ENCODE measurements at places on chromosomes 2 and 18.

- DNase-seq: no peak
Observed at GRCh38 chr2:240426845-240427721, 8.4 kb upstream of the GPC1 start.

GRCh38 chr2:33023728-33024500, 77.2 kb downstream of the LTBP1 start:
- DNase-seq: no peak

GRCh38 chr2:86821306-86821705, 30.6 kb upstream of the CD8A start:
- DNase-seq: no peak

DNA sequence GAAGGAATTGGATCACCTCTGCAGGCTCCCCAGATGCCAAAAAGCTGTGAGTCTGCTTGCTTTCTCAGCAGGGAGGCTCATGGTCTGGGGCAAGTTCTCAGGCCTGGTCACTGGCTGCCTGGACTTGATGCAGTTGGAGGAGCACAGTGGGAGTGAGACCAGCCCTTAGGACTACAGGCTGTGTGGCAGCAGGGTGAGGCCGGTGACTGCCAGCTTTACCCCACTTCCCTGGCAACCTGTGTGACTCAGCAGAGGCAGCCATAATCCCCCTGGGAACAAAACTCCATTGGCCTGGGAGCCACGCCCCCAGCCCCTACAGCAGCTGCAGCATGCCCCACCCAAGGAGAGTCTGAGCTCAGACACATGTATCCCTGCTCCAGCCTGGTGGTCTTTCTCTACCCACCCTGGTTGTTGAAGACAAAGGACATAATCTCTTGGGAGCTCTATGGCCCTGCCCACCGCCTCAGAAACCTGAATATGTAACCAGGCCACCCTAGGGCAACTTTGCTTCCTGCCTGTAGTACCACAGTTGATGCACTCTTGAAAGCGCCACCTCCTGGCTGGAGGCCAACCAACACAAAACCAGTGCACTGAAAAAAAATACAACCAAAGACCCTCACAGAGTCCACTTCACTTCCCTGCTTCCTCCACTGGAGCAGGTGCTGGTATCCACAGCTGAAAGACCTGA, 106.8 kb upstream of the SPATS2L start:
- no peak for DNase-seq

DNA sequence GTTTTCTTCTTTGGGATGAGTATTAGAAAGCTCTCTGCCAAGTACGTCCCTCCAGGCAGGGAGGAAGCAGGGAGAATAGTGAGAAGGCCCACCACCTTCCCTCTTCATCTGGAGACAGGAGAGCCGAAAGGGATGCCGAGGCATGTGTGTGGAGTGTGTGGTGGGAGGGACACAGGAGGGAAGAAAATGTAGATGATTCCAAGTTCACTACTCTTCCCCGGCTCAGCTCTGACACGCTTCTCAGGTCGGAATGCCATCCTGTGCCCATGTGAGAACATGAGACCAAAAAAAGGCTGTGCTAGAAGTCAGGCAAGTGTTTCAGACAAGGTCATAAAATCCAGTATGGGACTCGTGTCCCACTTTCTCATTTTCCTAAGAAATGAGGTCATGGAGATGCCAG, 47.4 kb downstream of the GYPC start:
- DNase-seq: no peak

- DNase-seq: no peak
Observed at GRCh38 chr2:241966647-241967466, 97.3 kb downstream of the RTP5 start.

- no peak for DNase-seq
Observed at GRCh38 chr2:43714164-43714563, 37.9 kb upstream of the C1GALT1C1L start.

- DNase-seq: peak; percentile 1
Observed at GRCh38 chr2:239149501-239149900, 251.3 kb downstream of the HDAC4 start.

DNA sequence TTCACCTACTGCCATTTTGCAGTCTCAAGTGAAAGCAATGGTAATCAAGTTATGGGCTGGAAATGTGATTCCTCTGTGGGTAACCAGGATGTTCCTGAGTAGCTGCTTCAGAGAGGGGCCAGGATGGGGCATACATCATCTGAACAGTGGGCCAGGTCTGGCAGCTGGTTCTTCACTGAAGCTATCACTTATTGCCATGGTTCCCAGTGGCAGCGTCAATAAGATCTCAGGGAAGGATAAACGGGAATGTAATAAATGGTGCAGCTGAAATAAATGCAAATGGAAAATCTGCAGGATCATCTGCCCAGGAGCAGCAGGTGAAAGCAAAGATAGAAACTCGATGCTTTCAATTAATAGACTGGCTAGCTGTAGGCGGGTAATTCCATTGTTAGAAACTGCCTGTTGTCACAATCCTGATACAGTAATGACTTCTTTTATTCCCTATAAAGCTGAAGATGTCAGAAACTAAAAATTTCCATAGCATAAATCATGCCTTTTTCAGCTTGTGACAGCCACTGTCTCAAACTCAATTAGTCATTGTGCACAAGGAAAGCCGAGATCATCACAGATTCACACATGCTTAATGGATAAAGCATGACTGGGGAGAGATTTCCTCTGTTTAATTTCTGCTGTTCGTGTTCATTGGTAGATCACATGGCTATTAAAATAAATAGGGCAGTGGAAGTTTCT, 56.2 kb upstream of the CCDC85A start:
- no peak for DNase-seq

GRCh38 chr18:6929370-6930102, 188.1 kb downstream of the LAMA1 start:
- DNase-seq: no peak

DNA sequence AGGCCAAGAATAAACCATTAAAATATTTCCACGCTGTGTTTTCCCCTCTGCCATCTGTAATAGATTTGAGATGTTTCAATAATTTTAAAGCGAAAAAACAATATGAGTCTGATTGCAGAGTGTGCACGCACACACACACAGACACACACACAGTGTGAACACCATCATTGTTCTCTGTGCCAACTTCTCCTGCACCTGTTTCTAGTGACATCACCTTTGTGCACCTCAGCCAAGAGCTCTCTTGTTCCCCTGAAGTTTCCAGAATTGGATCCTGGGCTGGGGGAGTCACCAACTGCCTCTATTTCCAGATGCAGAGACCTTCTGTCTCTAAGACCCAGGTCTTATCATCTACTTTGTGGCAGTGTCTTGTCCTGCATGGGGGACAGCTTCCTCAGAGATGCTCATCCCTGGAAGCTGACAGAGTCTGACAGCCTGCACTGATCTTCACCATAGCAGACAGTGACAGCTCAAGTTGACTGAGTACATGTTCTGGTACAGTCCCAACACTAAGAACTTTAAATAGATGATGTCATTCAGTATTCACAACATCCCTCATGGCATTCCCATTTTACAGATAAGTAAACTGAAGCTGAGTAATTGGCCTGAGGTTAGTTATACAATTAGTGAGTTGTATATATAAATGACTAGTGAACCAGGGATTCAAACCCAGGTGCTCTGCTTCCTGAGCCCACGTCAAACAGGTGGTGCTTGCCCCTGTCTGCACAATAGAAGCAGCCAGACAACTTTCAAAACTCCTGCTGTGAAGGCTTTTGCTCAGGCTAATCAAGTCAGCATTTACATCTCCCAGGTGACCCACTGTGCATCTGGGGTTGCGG, 39.4 kb downstream of the ACOXL start:
- DNase-seq: no peak

- DNase-seq: no peak
Observed at GRCh38 chr2:101546376-101547058, 71.6 kb upstream of the RFX8 start.

DNA sequence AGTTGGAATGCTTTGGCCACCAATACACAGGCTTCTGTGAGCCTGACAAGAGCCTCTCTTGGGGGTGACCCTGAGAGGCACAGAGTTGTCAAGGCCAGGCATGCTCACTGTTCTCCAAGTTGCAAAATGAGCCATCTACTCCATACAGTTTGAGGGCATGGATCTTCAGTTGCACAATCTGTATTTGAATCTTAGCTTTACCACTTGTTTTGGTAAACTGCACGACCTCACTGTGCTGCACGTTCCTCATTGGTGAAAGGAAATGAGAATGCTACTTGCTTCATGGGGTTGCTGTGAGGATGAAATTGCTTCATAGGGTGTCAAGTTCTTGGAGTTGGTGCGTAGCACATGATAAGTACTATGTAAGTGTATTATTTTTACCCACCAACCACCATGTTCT, 12.0 kb upstream of the HAAO start:
- DNase-seq: no peak

- no peak for DNase-seq
Observed at GRCh38 chr2:239361311-239361642, 39.5 kb downstream of the HDAC4 start.

- DNase-seq: no peak
Observed at GRCh38 chr18:58716060-58716756, 44.9 kb downstream of the MALT1 start.

- DNase-seq: peak; percentile 42
Observed at GRCh38 chr2:235045336-235045972, 93.6 kb downstream of the SH3BP4 start.

GRCh38 chr2:231373786-231374349, 21.6 kb upstream of the B3GNT7 start:
- DNase-seq: no peak

- no peak for DNase-seq
Observed at GRCh38 chr2:217035967-217036366, 176.1 kb upstream of the TNP1 start.

DNA sequence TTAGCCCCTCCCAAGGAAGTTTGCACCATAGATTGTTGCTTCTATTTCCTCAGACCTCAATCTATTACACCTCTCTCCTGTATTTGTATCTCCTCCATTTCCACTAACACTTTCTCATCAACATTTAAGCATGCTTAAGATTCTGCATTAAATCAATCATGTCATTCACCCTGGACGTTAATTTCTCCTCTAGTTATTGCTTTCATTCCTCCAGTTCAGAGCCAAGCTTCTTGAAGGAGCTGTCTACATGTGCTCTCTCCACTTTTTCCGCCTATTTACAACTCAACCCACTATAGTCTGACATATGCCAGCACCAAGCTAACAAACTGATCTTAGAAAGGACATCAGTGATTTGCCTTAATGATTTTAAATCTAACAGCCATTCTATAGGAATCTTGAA, 99.5 kb downstream of the OLA1 start:
- no peak for DNase-seq

- DNase-seq: no peak
Observed at GRCh38 chr2:68684197-68684596, 40.8 kb downstream of the PROKR1 start.

DNA sequence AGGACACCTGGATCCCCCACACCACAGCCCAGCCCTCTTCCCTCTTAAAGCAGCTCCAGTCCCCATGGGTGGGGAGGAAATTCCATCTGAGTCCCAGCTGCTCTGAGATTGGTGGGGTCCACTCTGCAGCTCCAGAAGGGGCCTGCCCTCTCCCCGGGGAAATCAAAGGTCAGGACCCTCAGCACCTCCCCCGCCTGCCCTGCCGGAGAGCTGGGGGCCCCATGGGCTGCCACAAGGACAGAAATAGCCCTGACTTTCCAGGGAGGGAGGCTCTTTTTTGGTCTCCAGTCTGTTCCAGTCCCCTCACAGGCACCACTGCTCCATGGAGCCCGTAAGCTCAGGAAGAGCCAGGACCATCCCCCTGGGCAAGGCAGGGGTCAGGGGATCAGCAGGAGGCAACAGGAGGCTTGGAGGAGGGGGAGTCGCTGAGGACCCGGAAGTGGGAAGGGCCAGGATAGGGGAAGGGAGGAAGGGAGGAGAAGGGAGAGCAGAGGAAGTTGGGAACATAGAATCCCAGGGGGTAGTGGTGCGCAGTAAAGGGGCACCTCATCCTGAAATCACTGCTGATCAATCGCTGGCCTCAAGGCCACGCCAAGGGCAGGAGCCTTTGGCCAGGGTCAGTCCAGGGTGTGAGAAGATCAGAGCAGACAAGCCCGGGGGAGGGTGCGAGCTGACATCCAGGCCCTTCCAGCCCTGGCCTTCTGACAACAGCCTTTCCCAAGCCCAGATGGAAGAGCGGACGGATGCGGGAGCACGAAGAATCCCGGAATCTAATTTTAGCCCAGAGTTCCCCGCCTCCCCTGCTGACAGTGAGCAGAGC, 7.6 kb downstream of the ADRA2B start:
- peak; percentile 5 for DNase-seq

DNA sequence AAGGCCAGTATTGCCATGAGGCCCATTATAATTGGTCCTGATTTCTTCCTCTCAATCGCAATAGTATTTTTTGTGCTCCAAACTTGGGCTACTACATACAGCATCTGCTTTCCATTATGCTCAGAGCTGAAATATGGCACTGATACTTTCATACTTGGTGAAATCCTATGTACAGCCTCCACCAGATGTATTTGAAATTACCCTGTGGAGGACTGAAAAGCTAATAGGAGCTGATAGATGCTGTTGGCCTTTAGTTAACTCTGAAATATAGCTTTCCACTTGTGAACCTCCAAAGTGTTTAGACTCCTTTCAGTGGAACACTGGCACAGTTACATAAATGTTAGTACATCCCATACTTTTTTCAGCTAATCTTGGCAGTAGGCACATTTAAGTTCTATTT, 205.7 kb downstream of the NEDD4L start:
- no peak for DNase-seq

DNA sequence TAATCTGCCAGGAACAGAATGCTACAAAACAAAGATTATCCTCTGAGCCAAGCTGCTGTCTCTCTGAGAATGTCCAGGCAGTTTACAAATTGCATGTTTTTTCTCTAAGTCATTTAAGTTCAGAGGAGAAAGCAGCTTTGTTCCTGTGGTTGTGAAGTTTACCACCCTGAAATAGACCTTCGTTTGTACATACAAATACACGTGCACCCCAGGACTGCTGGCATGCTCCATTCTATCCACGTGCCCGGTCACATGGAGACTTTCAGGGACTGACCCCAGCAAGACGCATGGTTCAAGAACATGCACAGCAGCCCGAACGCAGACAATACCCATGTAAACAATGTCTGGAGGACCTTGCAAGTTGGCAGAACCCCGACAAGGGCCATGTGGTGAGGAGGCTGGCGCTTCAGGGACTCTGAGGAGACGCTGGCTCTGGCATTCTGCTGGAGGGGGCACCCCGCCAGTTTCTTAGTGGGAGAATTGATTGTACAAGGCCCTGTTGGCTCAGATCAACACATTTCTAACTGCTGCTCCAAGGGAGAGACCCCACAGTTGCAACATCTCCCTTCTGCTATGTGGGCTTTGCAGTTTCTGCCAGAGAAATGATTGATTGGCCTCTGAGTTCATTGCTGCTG, 33.3 kb downstream of the FAM178B start:
- DNase-seq: no peak

DNA sequence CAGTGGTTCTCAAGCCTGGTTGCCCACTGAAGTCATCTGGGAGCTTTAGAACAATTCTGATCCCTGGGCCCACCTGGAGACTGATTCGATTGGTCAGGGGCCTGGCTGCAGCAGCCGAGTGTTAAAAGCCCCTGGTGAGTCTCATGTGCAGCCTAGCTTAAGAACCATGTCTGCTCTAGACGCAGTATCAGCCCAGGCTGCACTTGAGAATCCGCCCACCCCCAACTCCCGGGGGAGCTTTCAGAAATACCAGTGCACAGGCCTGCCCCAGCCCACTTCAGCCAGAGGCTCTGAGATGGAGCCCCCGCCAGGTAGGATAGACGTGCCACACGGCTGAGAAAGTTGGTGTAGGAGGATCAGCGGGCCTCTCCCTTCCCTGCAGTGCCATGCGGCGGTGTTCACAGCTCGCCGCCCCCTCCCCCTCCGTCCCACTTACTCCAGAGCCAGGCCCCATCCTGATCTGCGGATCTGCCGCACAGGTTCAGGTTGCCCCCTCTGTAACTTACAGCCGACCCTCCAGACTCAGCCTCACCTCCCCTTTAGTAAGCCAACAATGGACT, 209.0 kb upstream of the RAB12 start:
- no peak for DNase-seq

Data from activated B cell treated with CpG ODN at 0.5 μM for 24 hours (primary cell).